EH (cell line): ENCODE measurements at places on chromosomes 12 and 14.

- DNase-seq: no peak
Measured at GRCh38 chr12:45089411-45090075, 38.6 kb upstream of the DBX2 start.

DNA sequence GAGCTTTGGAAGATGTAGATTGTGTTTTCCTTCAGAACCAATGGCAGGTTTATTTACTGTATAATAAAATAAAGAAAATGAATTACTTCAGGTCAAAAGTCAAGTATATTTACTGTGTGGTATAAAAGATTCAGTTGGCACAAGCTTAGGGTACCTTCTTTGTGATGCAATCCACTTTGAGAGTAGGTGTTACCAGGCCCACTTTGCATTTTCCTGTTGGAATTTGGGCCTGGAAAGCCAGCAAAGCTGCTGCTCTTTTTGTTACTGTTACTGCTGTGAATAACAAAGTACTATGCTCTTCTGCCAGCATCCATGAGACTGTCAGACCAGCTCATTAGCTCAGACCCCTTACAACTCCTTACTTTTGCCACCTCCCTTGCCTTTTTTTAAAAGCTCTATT is 649.0 kb upstream of the SEL1L start:
- DNase-seq: no peak

GRCh38 chr12:11877869-11878780 is 192.6 kb upstream of the BCL2L14 start:
- peak; percentile 89 for DNase-seq

DNA sequence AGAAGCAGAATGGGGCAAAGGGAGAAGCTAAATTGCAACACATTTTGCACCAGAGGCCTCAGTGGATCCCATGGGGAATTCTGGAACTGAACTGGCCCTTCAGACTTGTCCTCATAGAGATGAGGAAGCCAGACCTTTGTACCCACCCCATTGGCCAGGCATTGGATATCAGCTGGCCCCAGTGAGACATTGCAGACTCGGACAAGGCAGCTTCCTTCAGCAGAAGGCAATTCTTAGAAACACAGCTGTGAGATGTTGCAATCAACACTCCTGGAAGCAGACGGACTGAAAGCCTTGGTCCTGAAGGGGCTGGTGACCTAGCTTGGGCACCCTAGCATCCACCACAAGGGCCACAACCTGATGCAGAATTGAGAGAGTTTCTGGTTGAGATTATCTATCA is 218.1 kb downstream of the MSRB3 start:
- no peak for DNase-seq

GRCh38 chr12:4047421-4047820 is 174.2 kb upstream of the PARP11 start:
- DNase-seq: no peak

DNA sequence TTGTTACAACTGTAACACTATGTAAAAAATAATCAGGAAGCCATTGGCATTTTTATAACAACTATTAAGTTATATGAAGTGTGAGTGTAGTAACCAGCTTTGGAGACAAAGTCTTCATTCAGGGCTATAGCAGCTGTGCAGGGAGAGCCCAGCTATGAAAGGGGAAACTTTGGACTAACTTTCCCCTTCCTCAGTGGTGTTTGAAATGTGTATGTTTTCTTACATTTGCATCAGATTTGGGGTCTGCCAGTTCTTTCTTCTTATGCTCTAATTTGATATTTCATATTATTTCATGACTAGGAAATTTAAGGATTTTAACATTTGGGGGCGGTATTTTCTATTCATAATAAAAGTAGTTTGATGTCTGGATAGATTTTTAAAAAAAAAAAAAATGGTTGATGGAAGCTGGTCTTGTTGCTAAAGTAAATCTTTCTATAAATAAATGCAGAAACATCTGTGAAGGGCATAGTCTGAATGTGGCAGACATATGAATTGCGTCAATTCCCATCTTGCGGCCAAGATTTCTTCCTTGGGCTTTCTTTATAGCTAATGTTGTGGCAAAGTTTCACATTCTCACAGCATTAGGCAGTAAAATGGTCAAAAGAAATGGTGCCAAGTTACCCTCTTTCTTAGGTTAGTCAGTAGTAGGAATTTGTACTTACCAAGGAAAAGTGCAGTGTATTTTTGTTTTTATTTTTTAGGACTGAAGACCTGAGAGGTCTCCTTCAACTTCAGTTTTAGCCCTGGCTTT is 35.6 kb downstream of the RASSF8 start:
- peak; percentile 97 for DNase-seq

DNA sequence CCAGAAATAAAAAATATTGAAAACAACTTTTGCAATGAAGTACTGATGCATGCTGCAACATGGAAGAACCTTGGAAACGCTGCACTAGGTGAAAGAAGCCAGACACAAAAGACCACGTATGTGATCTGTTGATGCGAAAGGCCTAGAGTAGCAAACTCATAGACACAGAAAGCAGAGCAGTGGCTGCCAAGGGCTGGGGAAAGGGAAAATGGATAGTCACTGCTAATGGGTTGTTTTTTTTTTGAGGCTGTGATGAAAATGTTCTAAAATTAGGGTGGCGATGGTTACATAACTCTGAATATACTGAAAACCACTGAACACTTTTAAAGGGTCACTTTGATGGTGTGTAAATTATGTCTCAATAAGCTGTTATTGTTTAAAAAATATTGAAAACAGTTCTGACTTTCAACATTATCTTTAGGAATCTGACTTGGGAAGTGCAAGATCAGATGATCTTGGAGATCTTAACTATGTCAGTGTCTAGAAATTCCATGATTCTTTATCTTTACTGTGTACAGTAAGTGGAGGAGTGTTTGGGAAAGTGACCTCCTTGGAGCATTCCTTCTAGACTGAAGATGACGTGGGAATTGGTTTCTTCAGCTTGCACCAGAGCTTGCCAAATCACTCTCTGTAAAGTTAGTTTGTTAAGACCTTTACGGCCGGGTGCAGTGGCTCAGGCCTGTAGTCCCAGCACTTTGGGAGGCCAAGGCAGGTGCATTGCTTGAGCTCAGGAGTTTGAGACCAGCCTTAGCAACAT is 12.4 kb downstream of the MLXIP start:
- peak; percentile 97 for DNase-seq

DNA sequence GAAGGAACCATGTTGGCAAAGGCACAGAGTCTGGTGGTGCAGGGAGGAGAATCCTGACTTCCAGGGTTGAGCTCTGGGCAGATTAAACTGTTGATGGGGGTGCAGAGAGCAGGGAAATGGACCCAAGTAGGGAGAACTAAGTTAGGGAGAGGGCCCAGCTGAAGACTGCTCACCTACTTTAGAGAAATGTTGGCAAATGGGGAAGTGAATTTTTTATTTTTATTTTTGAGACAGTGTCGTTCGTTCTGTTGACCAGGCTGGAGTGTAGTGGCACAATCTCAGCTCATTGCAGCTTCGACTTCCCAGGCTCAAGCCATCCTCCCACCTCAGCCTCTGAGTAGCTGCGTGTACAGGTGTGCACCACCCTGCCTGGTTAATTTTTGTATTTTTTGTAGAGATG is 32.1 kb upstream of the TUBA1A start:
- DNase-seq: no peak

- peak; percentile 79 for DNase-seq
Measured at GRCh38 chr12:105025890-105026289, 39.8 kb downstream of the NOPCHAP1 start.

GRCh38 chr12:39502726-39503125 is 59.8 kb upstream of the KIF21A start:
- DNase-seq: no peak

DNA sequence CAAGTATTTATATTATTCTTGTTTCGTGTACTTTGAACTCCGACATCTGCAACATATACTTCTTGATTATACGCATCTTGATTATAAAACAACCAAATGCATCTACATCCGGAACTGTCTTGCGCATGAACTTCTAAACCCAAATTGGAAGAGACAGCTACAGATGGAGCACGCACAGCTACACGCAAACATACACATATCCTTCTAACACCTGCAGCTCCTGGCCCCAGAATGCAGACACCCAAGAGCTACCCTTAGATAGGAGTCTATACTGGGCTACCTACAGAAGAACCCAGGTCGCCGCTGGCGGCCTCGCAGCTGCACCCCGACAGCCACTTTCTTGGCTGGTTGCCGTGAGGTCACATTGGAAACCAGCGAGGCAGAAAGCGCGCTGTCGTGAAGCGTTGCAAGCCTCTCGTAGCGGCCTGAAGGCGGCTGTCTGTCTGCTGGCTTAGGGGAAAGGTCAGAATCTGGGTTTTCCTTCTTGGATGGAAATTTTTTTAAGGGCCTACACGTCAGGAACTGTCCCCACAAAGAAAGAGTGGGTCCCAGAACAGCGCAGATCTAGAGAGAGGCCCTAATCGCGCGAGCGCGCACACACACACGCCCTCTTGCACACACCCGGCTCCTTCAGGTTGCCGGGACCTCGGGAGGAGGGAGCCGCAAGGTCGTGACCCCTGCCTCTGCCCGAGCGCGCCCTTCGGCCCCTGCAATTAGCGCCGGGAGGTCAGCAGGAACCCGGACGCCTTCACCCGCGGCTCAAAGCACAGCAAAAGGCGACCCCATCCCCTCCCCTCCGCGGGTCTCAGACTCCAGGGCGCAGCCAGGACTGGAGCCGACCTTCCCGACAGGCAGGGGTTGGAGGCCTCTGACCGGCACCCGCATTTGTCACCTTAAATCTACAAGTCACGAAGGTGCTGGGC is 17.0 kb downstream of the TBX3 start:
- DNase-seq: peak; percentile 68

- no peak for DNase-seq
Measured at GRCh38 chr12:124422142-124422569, 127.3 kb downstream of the RFLNA start.

- DNase-seq: peak; percentile 5
Measured at GRCh38 chr12:109702111-109702841, 11.3 kb upstream of the FAM222A start.

- no peak for DNase-seq
Measured at GRCh38 chr12:6774499-6775062, 2.3 kb downstream of the LAG3 start.

GRCh38 chr12:34340534-34341361 is 318.5 kb downstream of the ALG10 start:
- no peak for DNase-seq

GRCh38 chr12:116133149-116133548 is 144.3 kb downstream of the MED13L start:
- DNase-seq: peak; percentile 9

DNA sequence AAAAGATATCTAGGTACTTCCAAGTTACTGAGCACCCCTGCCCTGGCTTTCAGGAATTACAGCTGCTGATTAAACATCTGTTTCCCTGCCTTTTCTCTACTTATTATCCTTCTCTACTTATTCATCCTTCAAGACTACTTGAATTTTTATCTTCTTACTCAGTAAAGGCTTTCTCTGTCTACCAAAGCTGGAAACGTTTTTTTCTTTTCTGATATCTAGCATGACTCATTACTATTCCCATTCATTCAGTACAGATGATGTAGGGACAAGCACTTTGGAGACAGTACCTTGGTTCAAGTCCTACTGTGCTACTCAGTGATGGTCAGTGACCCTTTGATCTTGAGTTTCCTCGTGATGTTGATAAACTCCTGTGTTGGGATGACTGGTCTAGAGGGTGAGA is 848.7 kb downstream of the NRXN3 start:
- peak; percentile 77 for DNase-seq

GRCh38 chr14:90733139-90733808 is 83.0 kb downstream of the TTC7B start:
- DNase-seq: no peak

DNA sequence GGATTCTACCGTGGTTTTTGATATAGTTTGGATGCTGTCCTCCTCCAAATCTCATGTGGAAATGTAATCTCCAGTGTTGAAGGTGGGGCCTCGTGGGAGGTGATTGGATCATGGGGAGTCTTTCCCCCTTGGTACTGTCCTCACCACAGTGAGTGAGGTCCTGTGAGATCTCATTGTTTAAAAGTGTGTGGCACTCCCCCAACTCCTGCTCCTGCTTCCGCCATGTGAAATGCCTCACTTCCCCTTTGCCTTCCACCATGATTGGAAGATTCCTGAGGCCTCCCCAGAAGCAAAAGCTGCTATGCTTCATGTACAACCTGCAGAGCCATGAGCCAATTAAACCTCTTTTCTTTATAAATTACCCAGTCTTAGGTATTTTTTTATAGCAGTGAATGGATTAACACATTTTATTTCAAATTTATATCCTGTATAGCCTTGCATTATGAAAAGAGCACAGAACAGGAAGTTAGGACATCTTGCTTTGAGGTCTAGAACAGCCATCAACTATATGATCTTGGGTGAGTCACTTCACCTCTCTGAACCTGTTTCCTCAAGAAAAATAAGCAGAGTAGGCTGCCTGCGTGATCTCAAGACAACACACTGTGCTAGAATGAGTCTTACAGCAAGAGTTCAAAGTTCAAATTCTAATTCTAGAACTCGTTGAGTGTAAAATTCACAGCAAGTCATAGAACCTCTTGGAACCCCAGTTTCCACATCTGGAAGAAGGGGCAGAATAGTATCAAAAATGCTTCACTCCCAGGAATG is 160.9 kb upstream of the EEA1 start:
- DNase-seq: peak; percentile 93

DNA sequence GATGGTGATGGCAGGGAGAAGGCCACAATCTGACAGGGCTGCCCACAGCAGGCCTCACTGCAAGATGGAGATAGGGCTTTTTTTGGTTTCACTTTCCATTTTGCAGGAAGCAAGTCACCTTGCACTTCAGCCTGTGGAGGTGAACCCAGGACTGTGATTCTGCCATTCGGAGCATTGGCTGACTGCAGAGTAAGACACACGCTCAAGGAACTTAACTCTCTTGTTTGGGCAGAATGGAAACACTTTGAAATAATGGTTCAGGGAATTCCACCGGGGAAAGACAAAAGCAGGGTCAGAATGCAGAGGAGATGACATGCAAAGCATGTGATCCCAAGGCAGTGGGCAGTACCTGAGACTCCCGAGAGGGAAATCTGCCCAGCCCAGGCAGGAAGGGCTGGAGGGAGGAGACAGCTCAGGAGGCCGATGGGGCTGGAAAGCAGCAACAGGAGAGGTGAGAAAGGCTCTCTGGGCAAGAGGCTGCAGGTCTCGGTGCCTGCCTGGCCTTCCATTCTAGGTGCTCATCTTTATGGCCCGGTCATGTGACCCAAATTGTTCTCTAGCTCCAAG is 58.7 kb upstream of the PRMT8 start:
- peak; percentile 7 for DNase-seq

DNA sequence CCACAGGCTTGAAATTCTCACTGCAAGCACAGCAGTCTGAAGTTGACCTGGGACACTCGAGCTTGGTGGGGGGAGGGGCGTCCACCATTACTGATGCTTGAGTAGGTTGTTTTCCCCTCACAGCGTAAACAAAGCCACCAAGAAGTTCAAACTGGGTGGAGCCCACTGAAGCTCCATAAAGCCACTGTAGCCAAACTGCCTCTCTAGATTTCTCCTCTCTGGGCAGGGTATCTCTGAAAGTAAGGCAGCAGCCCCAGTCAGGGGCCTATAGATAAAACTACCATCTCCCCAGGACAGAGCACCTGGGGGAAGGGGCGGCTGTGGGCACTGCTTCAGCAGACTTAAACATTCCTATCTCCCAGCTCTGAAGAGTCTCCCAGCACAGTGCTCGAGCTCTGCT is 31.7 kb upstream of the ST8SIA1 start:
- DNase-seq: no peak

DNA sequence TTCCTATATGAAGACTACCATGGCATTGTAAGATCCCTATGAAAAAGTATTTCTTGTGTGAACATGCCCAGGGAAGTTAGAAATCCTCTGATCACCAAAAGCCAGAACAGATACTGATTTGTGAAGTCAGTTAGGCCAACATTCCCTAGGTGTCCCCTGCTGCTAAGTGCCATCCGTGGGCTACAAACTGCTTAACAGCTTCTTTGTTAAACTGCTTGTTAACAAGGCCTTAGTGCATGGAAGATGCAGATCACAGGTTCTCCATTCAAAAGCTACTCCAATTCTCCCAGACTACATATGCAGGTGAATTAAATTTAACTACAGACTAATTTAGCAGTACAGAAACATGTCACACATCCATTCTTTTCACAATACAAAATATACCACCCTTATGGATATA is 108.2 kb downstream of the PRICKLE1 start:
- DNase-seq: no peak
